ENCODE measurements at places on chromosomes 1 and 21.

DNA sequence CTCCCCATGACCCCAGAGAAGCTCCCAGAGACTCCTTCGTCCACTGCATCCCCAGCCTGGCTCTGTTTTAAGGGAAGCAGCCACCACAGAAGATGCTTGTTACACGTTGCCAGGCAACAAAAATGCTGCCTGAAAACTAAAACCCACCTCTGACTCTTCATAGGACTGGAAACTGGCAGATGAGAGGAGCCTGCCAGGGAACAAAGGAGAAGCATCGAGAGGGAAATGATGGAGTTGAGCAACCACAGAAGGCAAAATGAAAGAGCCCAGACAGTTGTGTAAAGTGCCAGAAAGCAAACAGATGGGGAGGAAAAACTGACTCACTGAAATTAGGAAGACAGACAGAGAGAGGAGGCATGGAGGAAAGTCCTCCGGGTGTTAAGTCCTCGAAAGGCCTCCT, 118.4 kb downstream of the KCNN3 start:
- no peak for DNase-seq

GRCh38 chr1:103514920-103515503, 10.5 kb upstream of the RNPC3 start:
- no peak for DNase-seq

DNA sequence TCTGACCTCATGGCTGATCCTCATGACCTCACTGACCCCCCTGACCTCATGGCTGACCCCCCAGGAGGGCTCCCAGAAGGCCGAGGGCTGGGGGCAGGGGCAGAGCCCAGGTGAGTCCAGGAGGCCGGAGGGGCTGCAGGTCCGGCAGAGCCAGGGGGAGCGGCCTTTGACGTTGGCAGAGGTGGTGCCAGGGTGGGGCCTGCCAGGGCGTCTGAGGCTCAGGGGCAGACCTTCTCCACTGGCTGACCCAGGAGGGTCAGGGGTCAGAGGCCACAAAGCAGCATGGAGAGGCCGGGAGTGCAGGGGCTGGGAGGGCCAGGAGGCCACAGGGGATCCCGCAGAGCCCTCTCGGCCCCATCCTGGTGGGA, 28.1 kb upstream of the TTLL10 start:
- no peak for DNase-seq

DNA sequence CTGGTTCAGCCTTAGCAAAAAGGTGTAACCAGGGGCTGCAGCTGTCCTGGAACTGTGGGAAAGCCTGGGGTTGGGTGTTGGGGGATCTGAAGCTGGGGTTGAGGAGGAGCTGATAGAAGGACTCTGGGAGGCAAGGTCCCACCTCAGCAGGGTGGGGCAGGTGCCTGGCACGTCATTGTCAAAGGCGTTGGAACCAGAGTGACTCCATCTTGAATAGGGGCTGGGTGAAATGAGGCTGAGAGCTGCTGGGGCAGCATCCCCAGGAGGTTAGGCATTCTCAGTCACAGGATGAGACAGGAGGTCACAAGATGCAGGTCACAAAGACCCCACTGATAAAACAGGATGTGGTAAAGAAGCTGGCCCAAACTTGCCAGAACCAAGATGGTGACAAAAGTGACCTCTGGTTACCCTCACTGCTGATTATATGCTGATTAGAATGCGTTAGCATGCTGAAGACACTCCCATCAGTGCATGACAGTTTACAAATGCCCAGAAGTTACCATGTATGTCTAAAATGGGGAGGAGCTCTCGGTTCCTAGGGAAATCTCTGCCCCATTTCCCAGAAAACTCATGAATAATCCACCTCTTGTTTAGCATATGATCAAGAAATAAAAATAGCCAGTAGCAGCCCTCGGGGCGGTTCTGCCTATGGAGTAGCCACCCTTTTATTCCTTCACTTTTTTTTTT, 85.4 kb downstream of the IER5 start:
- no peak for DNase-seq

- DNase-seq = no peak
These were observed 170.5 kb upstream of the KIAA0040 start for GRCh38 chr1:175363031-175363430.

- no peak for DNase-seq
These were observed 58.5 kb upstream of the LRRC53 start for GRCh38 chr1:74570797-74571492.

GRCh38 chr1:41456847-41457540, 27.5 kb downstream of the EDN2 start:
- no peak for DNase-seq

DNA sequence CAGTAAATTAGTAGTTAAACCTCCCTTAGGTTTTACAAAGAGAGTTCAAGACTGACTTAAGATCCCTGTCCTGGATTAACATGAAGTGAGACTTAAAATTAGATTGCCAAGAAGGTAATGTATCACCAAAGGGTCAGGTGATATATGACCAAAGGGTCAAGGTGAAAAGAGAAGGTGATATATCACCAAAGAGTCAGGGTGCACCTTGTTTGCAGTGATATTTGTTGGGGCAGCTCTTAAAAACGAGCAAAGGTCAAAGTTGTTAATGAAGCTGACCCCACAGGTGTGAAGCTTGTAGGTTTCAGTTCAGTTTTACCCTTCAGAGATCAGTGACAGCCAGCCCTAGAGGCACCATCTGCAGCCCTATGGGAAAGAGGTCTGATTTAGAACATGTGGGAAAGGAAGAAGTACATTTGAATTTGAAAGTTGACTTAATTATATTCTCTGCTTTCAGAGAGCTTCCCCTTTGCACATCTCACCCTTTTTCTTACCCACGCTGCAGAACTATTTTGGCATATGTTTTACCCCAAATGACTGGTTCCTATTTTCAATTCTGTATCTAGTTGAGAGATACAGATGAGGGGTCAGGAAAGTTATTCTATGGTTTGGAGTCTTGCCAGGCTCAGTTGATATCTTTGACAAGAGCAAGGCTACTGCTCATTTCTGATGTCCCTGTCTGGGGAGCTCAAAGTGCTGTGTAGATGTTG, 170.8 kb downstream of the S1PR1 start:
- DNase-seq = no peak

DNA sequence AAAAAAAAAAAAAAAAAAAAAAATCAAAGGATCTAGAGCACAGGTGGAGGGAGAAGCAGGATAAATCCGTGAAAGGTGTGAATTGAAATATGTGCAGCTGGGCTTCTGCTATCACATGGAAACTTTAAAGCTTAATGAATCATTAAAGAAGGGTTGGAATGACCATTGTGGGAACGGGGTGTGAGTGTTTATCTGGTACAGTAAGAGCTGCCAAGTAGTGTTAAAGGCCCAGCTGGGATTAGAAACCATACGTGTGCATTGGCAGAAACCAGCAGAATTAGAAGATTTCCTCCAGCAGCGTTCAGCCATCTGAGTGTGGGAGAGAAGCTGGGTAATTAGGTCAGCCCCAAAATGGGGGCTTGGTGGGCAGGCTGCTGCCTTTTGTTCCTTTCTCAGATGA, 13.5 kb downstream of the FALEC start:
- DNase-seq = no peak

DNA sequence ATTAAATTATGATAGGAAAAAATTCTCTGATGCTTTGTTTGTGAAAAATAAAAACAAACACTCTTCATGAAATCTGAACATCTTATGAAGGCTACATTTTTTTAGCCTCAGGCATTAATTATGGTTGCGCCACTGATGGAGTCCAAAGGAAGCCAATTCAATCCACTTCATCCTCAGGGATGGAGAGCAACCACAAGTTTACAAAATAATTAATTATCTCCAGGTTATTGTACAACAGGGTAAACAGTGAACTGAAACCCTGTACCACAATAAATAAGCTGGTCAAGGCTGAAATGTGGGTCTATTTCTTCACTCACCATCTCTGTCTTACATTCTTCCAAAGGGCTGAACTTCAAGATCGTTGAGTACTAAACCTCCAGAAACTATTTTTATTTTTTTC, 49.2 kb downstream of the MRPL39 start:
- DNase-seq = no peak

- DNase-seq = no peak
These were observed 8.6 kb downstream of the CDC14A start for GRCh38 chr1:100360790-100361510.

- DNase-seq = no peak
These were observed 706.7 kb upstream of the ADAMTS5 start for GRCh38 chr21:27673581-27673980.

- DNase-seq = no peak
These were observed 41.3 kb upstream of the RAB3GAP2 start for GRCh38 chr1:220313576-220313975.

GRCh38 chr1:65845535-65846060, 52.9 kb downstream of the PDE4B start:
- DNase-seq = no peak

- DNase-seq = no peak
These were observed 587 bp downstream of the NKAIN1 start for GRCh38 chr1:31238986-31239613.

DNA sequence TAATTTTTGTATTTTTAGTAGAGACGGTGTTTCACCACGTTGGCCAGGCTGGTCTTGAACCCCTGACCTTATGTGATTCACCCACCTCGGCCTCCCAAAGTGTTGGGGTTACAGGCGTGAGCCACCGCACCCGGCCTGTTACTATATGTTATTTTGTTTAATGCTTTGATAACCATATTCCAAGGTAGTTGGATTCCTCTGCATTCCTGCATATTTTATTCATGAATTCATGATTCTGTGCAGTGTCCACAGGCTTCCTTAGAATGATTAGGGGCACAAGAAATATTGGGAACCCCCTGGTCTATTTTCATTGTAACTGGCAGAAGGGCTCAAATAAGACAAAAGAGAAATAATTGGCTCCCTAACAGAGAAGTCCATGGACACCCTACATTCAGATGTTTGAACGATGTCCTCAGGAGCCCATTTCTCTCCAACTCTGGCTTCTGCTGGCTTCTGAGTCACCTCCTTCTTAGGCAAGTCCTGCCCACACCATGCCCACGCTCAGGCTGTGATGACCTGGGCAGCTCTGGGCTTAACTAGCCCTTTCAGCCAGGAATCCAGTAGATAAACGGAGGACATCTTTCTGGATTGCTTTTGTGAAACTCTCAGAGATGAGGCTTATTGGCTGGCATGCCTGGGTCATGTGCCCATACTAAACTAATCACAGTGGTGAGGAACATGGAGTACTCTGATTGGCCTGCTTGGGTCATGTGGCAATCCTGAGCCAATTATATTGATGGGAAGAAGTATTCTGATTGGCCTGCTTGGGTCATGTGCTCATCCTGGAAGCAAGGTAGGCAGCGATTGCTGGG, 32.6 kb downstream of the TNFRSF8 start:
- no peak for DNase-seq

- DNase-seq = no peak
These were observed 81.7 kb upstream of the TSPAN2 start for GRCh38 chr1:115170961-115171392.

DNA sequence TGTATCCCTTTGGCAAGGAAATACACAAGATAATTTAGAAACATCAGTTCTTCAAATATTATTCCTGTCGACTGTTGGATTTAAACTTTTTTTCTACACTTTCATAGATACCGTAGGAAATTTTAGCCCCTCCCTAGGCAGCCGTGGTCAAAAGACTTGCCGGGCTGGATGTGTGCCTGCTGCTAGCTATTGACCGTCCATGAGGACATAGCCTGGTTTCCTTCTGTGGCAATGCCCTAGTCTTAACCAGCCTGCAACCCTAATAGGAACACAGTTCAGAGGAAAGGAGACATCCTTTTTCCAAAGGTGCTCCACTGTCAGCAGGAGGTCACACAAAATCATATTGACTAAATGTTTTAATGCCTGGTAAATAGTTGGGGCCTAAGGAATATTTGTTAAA, 20.4 kb upstream of the KIAA1614 start:
- DNase-seq = no peak

DNA sequence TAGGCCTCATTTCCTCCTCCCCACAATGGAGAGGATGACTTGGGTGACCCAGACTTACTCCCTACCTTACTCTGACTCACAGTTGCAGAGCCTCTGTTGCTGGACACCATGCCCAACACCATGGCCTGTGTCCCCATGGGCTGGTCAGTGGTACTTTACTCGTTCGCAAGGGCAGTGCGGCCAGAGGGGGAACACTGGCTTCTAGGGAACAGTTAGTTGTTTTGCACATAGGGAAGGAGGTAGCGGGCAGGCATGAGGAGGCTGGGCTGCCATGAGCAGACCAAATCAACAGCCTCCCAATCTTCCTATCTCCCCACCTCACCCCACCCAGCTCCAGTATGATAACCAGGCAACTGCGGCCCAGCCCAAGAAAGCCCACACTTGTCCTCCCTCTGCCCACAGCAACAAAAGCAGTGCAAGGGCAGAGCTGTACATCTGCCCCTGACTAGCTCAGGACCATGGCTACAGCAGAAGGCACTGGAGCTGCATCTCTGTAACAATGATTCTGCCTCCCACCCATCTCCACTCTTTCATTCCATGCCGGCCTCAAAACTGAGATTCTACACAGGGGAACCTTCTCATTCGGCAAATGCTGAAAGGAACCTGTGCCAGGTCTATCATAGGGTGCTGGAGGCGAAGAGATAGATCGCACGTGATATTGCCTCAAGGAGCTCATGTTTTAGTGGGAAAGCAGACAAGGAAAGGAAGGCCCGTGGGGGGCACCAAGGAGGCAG, 18.6 kb downstream of the TAL1 start:
- DNase-seq = no peak

GRCh38 chr1:77273891-77274290, 7.9 kb upstream of the AK5 start:
- no peak for DNase-seq

GRCh38 chr1:51439895-51440294, 79.2 kb downstream of the EPS15 start:
- DNase-seq = no peak

DNA sequence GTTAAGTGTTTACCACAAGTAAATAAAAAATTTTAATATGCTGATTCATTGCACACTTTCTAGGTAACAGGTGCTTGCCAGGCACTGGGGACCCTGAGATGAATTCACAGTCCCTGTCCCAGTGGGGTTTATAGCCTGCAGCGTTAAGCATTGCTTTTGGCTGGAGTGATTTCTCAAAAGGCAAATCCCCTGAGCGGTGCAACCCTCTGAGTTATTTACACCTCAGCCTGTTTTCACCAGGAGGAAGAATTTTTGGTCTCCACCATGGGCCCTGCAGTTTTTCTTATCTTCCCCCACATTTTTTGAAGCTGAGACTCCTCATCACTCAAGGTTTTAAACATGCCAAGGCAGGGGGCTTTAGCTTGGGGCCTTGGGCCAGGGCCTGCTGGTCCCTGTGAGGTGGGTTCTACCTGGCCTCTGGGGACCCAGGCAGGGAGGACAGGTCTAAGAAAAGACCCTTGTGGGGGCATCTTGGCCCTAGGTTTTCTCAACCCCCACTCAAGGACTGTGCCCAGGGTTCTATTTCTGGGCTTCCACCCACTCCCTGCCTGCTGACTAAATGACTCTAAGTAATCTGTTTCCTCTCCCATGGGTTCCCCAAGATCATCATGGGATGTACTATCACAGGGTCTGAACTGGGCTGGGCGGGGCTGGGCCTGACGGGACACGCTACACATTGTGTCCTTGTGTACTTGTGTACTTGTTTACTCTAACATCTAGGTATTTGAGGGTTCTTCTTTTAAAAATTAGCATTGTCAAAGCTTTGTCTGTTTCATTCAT, 10.2 kb upstream of the CHIT1 start:
- no peak for DNase-seq

- DNase-seq = no peak
These were observed 47.4 kb upstream of the CLDN14 start for GRCh38 chr21:36527317-36527716.

Data from skeletal muscle cell (primary cell).